ENCODE measurements at places on chromosomes 7 and 10. TPM values are rescaled to one million over a fixed set of nuclear protein-coding genes. Genes with fewer than 3 reads are reported as not detected.

- no peak for DNase-seq
Measured at GRCh38 chr7:133561396-133561795, 308.5 kb downstream of the EXOC4 start.

DNA sequence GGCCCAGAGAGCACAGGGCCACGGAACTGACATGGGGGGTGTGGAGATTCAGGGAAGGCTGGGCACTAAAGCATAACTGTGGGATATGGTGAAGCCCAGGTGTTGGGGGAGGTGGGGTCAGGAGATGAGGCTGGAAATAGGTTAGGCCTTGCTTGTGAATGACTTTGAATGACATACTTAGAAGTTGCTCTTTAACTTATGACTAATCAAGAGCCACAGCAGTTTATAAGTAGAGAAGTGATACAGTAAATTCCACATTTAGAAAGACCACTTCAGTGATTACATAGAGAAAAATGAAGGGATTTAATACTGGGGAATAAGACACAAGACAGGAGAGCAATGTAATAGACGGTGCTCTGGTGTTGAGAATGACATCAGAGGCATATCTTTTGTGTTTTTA, 120.8 kb upstream of the SEC61G start:
- DNase-seq = no peak

DNA sequence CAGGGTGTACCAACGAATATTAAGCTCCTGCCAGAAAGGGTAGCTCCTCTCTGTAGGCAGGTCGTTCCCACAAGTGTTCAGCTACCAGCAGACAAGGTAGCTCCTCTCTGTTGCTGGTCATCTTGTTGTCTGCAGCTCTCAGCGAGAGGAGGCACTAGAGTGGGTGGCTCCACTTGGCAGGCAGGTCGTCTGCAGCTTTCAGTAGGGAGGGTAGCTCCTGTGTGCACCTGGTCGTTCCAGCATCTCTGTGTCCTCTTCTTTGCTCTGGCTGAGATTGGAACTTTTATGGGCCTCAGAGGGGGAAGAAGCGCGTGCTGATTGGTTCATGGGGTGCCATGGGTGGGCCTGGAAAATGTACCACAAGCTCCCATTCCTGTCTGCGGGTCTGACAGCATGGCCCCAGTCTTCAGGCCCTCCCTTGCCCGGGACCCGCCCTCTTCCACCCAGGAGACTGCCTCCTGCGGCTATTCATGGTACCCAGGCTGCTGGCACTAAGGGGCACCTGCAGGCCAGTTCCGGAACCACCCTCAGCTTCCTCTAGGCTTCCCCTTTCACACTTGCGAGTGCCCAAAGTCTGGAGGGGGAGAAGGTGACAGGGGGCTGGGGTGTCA, 63.9 kb upstream of the CACNA2D1 start:
- no peak for DNase-seq

CAV1 gene
- total RNA-seq = 377 TPM

COL17A1 gene
- total RNA-seq = 43.4 TPM

DNA sequence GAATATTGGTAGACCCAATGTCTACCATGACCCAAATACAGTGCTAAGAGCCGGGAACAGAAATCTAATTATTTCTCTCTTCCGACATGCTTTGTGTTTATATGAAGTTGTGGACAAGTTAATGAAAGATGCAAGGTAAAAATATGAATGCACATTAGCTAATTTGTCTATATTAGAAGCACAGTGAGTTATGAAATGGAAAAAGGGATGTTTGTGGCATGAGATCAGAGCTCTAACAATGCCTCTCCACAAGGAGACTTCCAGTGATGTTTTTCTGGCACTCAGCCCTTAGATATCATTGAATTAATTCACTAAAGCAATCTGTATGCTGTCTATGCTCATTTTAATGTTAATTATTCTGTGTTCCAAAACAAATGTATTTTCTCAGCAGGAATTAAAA, 897.2 kb downstream of the CNTNAP2 start:
- no peak for DNase-seq

EVX1 gene
- total RNA-seq = not detected

GRCh38 chr10:58642283-58642682, 129.6 kb downstream of the BICC1 start:
- DNase-seq = no peak

DNA sequence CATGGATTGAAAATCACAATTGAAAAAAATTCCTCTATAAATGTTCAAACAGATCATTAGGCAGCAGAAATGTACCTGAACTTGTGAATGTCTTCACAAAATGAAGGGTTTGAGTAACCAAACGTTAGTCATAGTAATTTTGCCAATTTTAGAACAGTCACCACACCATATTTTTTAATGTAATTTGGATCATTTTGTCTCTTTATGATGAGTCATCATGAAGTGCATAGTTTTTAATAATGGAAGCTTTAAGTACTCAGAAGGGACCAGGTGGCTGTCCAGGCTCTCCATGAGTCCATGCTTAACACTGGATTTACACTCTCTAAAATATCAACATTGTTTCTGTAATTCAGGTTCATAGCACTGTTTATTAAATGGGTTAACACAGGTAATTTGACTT, 219.2 kb downstream of the ETV1 start:
- DNase-seq = no peak

DNA sequence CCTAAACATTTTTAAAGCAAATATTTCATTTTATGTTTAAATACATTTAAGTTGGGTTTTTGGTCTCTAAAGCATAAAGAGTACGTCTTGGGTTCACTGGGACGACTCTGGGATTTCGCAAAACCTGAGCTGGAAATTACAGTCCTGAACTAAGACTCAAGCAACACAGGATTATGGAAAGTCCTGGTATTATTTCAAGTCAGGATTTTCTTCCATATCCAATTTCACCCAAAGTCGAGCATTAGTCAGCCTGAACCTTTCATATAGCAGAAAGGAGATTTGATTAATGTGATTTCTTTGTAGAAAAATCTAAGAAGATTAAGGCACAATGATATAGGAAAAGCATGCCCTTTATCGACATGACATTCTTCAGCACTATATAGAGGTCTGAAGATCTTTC, 100.0 kb downstream of the MTERF1 start:
- DNase-seq = no peak

- no peak for DNase-seq
Measured at GRCh38 chr10:15353471-15354017, 17.5 kb downstream of the FAM171A1 start.

DNA sequence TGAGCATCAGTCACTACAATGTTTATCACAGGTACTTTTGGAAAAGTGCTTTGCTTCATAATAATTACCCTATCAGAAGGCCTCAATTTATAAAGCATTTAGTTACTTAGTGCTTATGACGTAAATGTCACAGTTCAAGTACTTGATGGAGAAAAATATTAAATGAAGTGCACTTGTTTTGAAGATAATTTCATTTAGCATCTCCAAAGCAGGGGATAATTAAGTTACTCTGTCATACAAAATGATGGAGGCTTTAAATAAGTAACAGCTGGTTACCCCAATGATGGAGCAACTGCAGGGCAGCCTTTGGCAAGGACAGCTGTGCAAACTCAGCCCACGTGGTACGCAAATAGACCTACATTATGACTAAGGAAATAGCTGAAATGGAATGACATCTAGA, 768.8 kb downstream of the GRM8 start:
- no peak for DNase-seq
